NCI-H146 (cell line): ENCODE measurements at places on chromosomes 16 and 17.

- no peak for DNase-seq
Measured at GRCh38 chr16:52812678-52813556, 239.8 kb downstream of the CHD9NB start.

- DNase-seq: no peak
Measured at GRCh38 chr17:72545766-72546165, 424.9 kb downstream of the SOX9 start.

DNA sequence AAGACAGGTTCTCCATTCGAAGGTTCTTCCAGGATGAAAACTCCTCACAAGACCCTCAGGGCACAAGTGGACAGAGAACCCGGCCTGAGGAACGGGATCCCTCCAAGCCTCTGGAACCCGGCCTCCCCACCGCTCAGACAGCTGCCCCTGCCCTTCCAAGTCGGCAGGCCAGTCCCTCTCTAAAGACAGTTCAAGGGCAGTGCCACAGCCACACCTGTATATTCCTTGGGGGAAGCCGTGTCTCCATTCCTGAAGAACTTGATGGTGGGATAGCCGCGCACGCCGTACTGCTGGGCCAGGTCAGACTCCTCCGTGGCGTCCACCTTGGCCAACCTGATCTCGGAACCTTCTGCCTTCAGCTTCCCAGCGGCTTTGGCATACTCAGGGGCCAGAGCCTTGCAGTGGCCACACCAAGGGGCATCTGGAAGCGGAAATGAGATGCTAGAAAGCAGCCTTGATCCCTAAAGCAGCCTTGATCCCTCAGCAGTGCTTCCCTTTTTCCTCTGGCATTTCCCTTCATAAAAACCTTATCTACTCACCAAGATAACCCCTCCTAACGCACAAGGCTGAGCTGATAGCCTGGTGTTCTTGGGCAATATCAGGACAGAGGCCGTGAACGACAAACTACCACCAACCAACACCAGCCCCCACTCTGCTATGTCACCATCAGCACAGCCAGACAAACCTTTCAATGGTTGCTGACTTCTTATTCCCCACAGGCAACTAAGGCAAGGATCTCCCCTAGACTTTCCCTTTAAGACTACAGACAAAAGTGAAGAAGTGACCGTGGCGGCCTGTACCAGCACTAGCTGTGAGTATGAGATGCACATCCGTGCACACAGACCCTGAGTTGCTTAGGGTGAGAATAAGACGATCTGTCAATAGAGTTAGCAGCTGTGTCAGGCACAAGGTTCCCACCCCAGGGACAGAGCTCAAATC is 1.1 kb downstream of the P4HB start:
- DNase-seq: no peak

DNA sequence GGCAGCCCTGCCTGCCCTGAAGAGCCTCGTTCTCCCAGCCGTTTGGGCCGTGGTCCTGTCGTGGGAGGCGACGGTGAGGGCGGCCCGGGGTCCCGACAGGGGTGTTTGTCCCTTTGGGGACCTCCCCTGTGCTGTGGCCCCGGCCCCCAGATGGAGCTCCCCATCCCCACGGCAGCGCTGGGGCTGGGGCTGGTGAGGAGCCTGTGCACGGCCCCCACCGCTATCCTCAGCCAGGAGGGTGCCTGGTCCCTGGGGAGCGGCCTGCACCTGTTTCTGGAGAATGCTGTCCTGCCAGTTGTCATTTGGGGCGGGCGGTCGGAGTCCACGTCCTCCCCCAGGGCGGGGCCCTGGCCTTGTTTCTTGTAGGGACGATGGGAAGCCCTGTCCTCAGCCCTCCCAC is 6.6 kb downstream of the CAPN15 start:
- DNase-seq: no peak

- no peak for DNase-seq
Measured at GRCh38 chr17:31078290-31078689, 16.5 kb upstream of the NF1 start.

GRCh38 chr17:64084086-64084939 is 45.6 kb downstream of the ERN1 start:
- peak; percentile 8 for DNase-seq

DNA sequence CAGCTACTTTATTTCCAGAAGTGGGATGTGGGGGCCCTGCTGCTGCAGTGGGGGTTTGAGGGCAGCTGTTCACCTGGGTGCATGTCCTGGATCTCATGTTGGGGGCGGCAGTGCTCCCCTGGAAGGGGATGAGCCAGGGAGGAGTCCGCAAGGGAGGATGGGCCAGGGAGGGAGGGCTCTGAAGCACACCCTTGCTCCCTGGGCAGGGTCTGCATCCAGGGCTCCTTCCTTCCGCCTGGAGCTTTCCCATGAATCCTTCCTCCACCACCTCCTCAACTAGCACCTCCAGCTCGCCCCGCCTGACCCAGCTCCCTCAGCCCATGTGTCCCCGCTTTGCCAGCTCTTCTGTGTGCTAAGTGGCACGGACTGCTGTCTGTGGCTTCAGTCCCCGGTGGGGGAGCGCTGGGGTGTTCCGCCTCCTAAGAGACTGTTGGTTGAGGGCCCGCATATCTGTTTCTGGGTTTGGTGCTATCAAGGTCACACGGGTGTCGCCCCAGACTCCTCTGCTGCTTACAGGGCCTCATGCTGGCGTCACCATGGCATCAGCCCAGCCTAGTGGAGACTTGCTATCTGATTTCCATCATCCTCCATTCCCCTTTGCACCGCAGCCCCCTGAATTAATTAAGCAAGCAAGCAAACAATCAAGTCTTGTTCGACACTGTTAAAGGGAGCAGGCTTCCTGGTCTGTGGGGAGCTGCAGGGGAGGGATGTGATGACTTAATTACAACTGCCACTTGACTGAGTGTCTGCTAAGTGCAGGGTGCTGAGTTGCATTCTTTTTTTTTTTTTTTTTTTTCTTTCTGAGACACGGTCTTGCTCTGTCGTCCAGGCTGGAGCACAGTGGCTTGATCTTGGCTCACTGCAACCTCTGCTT is 71.8 kb downstream of the PRKCA start:
- DNase-seq: peak; percentile 47

- DNase-seq: no peak
Measured at GRCh38 chr17:7166873-7167272, 12.3 kb downstream of the ASGR1 start.

- DNase-seq: no peak
Measured at GRCh38 chr16:53041320-53042051, 11.2 kb downstream of the CHD9NB start.

- DNase-seq: peak; percentile 76
Measured at GRCh38 chr16:70298988-70299938, at the start of gene DDX19B. Gene DDX19B (plus strand): TSS chr16:70299186. CDS start chr16:70299298, 112 bp downstream.

GRCh38 chr16:13307851-13308250 is 406.5 kb downstream of the SHISA9 start:
- DNase-seq: no peak

- no peak for DNase-seq
Measured at GRCh38 chr16:53043428-53043831, 9.3 kb downstream of the CHD9NB start.

DNA sequence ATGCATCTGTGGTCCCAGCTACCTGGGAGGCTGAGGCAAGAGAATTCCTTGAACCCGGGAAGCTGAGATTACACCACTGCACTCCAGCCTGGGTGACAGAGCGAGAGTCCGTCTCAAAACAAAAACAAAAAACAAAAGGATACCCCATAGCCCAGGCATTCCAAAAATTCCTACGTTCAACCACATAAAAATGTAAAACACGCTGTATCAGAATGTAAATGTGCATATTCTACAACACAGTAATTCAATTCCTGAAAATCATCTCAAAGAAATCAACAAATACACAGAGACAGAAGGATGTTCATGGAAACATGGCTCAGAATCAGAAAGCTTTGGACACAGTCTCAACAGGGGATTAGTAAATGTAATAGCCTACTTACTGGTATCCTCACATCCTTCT is 33.0 kb downstream of the COG7 start:
- no peak for DNase-seq

DNA sequence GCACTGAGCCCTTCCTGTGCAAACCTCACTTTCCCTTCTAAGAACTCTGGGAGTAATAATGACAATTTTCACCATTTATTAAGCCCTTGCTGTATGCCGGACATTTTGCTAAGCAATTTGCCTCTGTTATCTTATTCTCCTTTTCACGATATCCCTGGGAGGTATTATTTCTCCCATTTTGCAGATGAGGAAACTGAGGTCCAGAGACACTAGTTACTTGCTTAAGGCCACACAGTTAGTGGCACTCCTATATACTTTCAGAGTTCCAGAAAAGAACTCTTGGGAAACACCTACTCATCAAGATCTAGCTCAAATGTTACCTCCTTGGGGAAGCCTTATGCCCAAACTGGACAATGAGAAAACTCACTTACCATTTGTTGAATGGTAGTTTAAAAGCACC is 4.8 kb upstream of the USP10 start:
- DNase-seq: no peak
